Mammary epithelial cell (primary cell): ENCODE measurements at places on chromosomes 7 and 10. TPM values are rescaled to one million over a fixed set of nuclear protein-coding genes. Genes with fewer than 3 reads are reported as not detected.

The ACHE gene
- total RNA-seq, result 0.14 and 0.40 TPM in 2 replicates

The NKX1-2 gene
- 4.4 and 6.1 TPM in 2 replicates for total RNA-seq

The CROT gene
- 9.8 and 15.9 TPM in 2 replicates for total RNA-seq

The KDM7A gene
- 10.0 and 14.8 TPM in 2 replicates for total RNA-seq

The VIPR2 gene
- total RNA-seq, result not detected

The C7orf57 gene
- total RNA-seq, result 2.0 and 2.6 TPM in 2 replicates

The AOAH gene
- total RNA-seq, result not detected in 2 replicates

The PDZD7 gene
- total RNA-seq, result 0.56 and 0.59 TPM in 2 replicates

The CUTC gene
- 12.2 and 14.7 TPM in 2 replicates for total RNA-seq

The ARHGAP22 gene
- 24.9 and 44.3 TPM in 2 replicates for total RNA-seq

The EN2 gene
- total RNA-seq, result 0.17 TPM

The LIPN gene
- not detected in 2 replicates for total RNA-seq

The LEP gene
- 1.0 TPM for total RNA-seq

The GRM3 gene
- total RNA-seq, result not detected

The FOXI2 gene
- total RNA-seq, result not detected in 2 replicates

The MAT1A gene
- total RNA-seq, result 1.3 TPM

The RADIL gene
- 0.17 TPM for total RNA-seq

The MSMB gene
- not detected for total RNA-seq

The NFKB2 gene
- 57.1 and 73.5 TPM in 2 replicates for total RNA-seq

The ACBD5 gene
- total RNA-seq, result 21.5 and 23.0 TPM in 2 replicates

The CFAP58 gene
- total RNA-seq, result 0.17 TPM
